Effector CD8-positive, alpha-beta T cell (primary cell): ENCODE measurements at places on chromosomes 1 and 21.

- no peak for DNase-seq
Observed at GRCh38 chr1:115006191-115006590, 23.4 kb upstream of the TSHB start.

GRCh38 chr1:93080179-93080823 lies 1.2 kb downstream of the MTF2 start:
- no peak for DNase-seq

GRCh38 chr1:51576085-51576444 lies 40.8 kb upstream of the OSBPL9 start:
- no peak for DNase-seq

GRCh38 chr1:53354119-53354518 lies 26.2 kb upstream of the LRP8 start:
- no peak for DNase-seq

DNA sequence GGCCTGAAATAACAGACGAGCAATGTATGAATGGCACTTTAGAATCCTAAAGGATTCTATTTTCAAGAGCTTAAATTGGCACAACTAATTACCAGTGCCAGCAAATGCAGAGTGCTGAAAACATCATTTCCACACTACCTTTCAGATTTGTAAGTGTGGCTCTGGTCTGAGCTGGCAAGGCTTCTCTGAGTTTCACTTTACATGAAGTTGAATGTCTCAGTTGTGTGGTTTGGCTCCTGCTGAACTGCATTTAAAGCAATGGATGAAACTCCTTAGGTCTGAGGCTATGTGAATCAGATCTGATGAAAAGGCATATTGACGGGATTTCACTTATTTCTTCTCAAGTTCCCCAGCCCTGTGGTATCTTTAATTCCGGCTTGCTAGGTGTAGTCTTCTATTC lies 114.8 kb upstream of the PTGFR start:
- no peak for DNase-seq

- DNase-seq: no peak
Observed at GRCh38 chr1:46812065-46812963, 13.5 kb downstream of the CYP4B1 start.

DNA sequence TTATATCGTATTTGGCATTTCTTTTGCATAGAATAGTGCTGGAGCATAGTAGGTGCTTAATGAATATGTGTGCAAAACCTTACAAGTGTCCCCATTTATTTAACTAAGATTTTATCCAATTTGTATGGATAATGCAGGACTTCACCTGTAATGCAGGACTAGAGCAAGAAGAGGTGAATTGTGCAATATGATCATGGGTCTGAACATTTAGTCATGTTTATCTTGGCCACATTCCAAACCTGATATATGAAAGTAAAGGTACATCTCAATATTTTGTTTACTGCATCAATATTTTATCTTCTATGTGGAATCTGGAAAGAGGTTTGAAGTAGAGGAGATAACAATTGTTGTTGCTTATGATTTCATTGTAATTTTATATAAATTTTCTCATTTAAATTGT lies 1626.7 kb upstream of the B3GALT2 start:
- DNase-seq: no peak

- DNase-seq: no peak
Observed at GRCh38 chr21:21751286-21751685, 753.1 kb downstream of the NCAM2 start.

- no peak for DNase-seq
Observed at GRCh38 chr1:176033881-176034280, 173.2 kb downstream of the COP1 start.

- DNase-seq: no peak
Observed at GRCh38 chr1:67427947-67428346, 2.3 kb downstream of the SERBP1 start.

GRCh38 chr1:235938709-235939479 lies 72.2 kb upstream of the LYST start:
- DNase-seq: no peak

DNA sequence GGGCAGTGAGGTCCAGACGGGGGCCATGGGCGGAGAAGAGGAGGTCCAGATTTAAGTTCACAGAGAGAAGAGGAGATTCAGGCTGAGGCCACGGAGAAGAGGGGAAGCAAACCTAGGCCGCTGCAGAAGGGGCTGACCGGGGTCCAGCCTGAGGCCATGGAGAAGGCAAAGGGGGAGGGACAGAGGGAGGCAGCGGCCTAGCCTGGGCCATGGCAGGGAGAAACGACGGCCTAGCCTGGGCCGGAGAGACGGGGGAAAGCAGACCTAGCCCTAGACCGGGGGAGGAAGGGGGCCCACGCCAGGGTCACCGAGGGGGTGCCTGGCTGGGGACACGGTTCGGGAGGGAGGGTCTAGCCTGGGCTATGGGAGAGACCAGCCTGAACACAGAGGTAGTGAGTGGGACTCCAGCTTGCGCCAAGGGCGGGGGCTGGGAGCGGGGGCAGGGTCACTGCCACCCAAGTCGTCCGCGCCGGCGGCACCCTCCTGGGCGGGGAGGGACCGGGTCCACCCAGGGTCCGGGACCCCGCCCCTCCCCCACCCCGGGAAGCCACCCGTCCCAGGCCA lies 459 bp downstream of the CAPZB start:
- no peak for DNase-seq

- no peak for DNase-seq
Observed at GRCh38 chr1:221862971-221863370, 121.1 kb upstream of the DUSP10 start.

DNA sequence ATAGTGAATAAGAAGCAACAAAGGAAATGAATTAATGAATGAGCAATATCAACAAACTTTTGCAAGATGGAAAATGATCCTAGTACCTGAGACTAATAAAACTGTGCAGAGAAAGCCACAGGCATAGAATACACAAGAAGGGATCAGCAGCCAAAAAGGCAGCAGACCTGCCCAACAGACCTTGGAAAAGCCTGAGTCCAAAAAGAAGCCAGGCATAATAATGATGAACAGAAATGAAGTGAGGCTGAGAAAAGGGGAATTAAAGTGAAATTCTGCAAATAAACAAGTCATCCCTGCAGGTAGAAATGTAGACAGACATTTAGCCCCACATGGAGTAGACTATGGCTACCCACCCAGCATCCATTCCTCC lies 10.3 kb upstream of the PHTF1 start:
- no peak for DNase-seq

GRCh38 chr1:43836267-43836951 lies 97.2 kb upstream of the ARTN start:
- DNase-seq: peak; percentile 65

GRCh38 chr1:208201229-208201628 lies 43.0 kb downstream of the PLXNA2 start:
- DNase-seq: no peak

- DNase-seq: no peak
Observed at GRCh38 chr1:150389650-150390049, 25.7 kb downstream of the RPRD2 start.

DNA sequence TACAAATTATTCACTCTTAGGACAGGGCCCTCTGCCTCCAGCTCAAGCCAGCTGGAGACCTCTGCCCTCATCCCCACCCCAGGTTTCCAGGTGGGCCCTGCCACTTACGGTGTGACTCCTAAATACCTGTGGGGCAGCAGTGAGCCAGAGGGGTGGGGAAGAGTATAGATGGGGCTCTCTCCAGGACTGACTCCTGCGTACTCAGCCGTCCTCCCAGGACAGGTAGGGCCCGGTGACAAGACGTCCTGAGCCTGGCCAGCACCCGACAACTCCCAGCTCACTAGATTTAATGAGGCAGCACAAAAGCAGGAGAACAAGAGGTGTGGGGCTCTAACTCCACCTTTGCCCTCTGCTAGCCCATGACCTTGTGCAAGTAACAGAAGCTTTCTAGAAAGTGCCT lies 16.8 kb downstream of the GNG12 start:
- no peak for DNase-seq

GRCh38 chr1:182629499-182630096 lies 25.4 kb upstream of the RGS16 start:
- DNase-seq: no peak

- no peak for DNase-seq
Observed at GRCh38 chr21:42093991-42094421, 22.9 kb downstream of the UMODL1 start.

DNA sequence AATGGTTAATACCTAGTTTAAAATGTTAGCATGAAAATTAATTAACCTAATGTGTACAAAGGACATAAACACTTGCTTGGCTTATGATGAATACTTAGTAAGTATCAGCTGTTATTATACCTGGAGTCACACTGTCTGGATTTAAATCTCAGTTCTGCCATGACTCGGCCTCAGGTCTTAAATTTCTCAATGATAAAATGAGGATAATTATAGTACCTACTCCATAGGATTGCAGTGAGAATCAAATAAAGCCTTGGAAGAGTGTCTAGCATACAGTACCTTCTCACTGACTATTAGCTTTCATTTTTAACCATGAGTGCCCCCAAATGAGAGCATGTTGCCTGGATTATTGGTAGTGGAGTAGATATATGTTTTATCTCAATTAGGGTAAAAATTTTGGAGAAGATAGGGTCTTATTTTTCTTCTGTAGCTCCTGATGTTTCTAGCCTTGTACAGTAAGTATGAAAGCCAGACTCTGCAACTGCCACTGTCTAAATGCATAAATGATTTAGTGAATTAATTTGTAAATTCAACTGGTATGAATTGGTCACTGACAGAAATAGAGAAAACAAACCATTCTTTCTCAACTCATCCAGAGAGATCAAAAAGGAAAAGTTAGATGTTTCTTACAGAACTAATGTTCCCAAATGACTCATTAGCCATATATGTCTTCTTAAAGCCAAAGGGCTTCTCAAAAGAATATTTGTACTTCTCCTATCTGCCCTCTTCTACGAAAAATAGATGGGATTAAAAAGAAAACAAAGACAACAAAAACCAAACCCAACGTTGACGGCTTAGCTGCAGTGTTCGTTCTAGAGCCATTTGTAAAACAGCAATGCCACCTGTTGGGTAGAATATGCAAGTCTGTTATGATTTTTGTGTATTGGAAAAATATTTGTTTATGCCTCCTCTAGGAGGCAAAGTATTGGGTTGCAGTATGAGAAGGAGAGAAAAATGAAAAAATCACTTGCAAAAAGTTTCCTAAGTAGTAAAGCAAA lies 53.8 kb upstream of the MROH9 start:
- no peak for DNase-seq

DNA sequence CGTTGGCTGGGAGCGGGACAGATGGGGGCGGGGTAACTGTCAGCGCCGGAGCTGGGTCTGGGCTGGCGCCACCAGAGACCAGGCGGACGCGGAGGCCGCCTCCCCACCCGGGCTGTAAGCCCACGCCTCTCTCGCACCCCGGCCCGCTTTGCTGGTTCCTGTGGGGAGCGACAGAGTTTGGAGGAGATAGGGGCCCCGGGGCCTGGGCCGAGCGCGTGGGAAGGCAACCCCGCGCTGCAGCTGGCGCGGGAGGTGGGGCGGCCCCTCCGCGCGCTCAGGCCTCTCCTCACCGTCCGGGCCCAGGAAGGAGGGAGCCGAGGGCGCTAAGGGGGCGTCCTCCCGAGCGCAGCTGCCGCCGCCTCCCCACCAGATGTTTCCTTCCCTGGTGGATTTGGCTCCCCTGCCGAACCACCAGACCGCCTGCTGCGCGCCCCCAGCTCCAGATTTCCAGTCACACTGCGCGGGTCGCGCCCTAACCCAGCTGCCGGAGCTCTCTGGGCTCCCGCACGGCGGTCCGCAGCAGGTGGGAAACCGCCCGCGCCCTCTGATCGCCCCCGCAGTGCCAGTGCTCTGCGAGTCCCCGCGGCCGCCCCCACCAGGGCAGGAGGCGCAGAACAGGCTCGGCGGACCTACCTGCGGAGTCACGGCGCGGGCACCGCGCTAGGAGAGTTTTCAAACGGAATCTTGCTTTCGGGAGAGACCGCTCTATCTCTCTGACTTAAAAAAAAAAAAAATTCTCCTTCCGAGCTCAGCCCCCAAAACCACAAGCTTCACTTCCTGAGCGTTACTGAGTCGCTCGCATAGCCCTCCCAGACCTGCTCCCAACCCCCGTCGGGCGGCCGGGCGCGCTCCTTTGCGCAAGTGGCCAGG lies 1.1 kb downstream of the GFI1 start:
- DNase-seq: peak; percentile 61

DNA sequence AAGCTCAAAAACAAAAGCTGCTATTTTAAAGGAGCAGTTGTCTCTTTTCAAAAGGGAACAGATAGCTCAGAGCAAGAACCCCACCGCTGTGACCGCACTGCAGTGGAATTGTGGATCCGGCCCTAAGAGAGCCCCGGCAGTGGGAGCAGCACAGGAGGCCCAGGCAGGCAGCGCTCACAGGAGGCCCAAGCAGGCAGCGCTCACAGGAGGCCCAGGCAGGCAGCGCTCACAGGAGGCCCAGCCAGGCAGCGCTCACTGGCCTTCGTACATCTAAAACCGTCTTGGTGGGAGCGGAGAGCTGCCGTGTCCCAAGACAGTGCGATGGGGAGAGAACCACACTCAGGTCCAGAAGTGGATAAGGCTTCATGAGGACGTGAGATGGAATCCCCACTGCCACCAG lies 4.0 kb downstream of the TFF3 start:
- DNase-seq: no peak

GRCh38 chr1:77308889-77309621 lies 27.2 kb downstream of the AK5 start:
- DNase-seq: no peak

DNA sequence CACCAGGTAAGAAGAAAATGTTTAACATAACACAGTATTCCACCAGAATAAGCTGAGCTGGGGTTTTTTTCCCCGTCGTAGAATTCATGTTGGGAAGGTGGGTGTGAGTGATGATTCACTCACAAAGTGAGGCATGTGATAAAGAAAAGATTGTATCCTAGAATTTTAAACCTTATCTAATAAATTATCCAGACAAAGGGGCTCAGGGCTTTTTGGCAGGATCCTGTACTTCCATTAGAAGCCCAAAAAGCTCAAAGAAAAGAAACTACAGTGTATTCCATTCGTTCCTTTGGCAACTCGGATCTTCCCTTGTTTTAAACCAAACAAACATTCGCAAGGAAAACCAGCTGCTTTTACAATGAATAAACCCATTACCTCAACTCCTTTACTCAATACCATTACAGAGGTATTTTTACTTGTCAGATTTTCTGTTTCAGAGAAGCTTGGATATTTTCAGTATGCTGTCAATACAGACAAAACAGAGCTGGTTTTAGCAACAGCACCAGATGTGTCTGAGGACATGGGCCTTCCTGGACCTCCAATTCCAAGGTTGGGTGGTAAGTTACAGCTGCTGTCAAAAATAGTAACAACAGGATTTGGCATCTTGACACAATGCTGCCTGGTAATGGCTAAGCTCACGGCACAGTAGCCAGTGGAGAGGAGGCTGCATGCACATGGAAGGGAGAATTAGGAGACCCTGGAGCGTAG lies 159.9 kb upstream of the RUNX1 start:
- DNase-seq: no peak

DNA sequence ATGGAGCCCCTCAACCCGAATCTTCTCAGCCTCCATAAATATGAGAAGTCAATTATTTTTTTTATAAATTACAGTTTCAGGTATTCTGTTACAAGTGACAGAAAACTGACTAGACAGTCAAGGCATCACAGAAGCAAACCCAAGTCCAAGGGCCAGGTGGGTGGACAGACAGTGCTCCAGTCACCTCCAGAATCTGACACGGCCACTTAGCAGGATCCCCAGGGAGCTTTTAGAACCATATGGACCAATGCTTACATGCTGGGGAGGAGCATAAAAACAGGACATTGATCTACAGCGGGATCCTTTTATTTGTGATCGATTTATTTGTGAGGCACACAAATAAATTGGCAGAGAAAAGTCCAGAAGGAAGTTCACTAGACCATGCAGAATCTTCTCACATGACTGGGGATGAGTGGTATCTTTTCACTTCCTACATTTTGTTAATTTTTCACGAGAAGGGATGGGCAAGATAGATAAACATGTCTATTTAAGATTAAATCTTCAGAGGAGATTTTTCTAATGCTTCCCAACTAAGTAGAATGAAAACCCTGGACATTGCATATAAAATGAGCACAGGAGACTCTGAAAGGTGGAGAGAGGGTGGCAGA lies 15.0 kb downstream of the ZNF496 start:
- no peak for DNase-seq

- DNase-seq: no peak
Observed at GRCh38 chr1:154442006-154442740, 37.0 kb downstream of the IL6R start.
